Hematopoietic multipotent progenitor cell treated with erythropoietin and hydrocortisone succinate and interleukin-3 and kit ligand, for 8 days (in vitro differentiated cells): ENCODE measurements at places on chromosomes 2 and 18.
A peak's percentile ranks its signal among the peaks of the same experiment; 100 is the strongest.

- peak; percentile 40 for DNase-seq
Observed at GRCh38 chr18:61581578-61582201, 248.5 kb downstream of the CDH20 start.

DNA sequence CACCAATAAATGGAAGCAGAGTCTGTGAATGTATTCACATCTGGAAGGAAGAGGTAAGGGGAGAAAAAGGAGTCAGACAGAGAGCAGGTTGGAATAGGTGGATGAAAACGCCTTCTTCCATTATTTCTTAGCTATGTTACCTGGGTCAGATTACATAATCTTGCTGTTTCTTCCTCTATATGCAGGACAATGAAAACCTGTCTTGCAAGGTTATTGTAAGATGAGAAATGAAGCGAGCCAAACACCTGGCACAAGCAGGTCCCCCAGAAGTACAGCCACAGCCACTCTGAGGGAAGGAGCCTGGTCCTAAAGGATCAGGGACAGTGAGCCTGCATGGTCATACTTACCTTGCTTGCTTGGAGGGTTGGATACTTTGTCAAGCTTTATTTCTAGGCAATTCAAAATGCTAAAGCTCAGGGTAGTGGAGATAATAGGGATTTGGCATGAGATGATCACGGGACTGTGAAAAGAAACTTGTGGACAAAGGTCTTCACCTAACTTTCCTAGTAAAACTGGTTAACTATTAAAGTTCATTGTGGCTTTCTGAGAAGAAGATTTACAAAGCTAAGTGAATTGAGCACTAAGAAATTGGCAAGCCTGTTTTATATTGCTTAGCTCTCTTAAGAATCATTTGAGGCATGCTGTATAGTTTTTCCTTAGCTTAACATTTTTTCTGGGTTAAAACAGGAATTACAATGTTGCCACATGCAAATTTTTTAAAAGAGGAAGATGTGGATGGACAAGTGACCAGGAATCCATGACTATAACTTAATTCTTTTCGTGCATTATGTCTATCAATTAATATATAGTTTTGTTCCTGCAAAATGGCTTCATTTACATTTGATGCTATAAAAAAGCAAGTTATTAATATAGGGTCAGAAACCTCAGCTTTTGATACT, 15.7 kb upstream of the PLA2R1 start:
- no peak for DNase-seq

GRCh38 chr2:73716543-73717250, 20.4 kb downstream of the TPRKB start:
- peak; percentile 65 for DNase-seq

DNA sequence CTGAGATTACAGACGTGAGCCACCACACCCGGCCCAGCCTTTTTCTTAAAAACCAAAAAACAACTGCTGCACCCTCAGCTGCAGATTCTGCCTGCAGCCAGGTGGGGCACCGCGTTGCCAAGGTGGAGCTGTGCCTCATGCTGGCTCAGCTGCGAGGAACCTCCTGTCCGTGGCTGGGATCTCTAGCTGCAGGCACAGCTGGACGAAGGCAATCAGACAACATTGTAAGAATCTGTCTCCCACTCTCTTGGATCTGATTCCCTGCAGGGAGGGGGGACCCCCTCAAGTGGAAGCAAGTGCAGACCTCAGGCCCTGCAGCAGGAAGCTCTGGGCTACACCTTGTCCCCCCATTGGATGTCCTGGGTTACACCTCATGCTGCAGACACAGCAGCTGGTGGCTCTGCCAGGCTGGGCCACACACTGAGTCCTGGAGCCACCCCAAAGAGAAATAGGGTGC, 24.1 kb downstream of the CIDEA start:
- no peak for DNase-seq

GRCh38 chr18:54268751-54269150, 566 bp upstream of the POLI start:
- peak; percentile 26 for DNase-seq

DNA sequence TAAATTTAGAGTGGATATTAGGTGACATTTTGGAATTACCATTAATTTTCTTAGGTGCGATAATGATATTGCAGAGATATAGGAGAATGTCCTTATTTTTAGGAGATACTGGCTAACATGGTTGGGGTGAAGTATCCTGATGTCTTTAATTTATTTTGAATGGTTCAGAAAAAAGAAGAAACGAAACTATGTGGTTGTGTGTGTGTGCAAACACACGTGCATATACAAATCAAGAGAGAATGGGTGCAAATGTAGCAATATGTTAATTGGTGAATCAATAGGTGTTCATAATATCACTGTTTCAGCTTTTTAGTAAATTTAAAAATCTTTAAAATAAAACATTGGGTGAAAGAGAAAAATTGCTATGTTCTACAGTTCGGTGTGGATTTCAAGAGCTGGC, 140.9 kb downstream of the DIS3L2 start:
- DNase-seq: no peak
